Effector memory CD4-positive, alpha-beta T cell (primary cell): ENCODE measurements at places on chromosomes 7 and 10.
A peak's percentile ranks its signal among the peaks of the same experiment; 100 is the strongest.

GRCh38 chr7:125555916-125556315 lies 626.3 kb upstream of the POT1 start:
- no peak for DNase-seq

GRCh38 chr10:43347997-43348396 lies 23.4 kb upstream of the FXYD4 start:
- no peak for DNase-seq

DNA sequence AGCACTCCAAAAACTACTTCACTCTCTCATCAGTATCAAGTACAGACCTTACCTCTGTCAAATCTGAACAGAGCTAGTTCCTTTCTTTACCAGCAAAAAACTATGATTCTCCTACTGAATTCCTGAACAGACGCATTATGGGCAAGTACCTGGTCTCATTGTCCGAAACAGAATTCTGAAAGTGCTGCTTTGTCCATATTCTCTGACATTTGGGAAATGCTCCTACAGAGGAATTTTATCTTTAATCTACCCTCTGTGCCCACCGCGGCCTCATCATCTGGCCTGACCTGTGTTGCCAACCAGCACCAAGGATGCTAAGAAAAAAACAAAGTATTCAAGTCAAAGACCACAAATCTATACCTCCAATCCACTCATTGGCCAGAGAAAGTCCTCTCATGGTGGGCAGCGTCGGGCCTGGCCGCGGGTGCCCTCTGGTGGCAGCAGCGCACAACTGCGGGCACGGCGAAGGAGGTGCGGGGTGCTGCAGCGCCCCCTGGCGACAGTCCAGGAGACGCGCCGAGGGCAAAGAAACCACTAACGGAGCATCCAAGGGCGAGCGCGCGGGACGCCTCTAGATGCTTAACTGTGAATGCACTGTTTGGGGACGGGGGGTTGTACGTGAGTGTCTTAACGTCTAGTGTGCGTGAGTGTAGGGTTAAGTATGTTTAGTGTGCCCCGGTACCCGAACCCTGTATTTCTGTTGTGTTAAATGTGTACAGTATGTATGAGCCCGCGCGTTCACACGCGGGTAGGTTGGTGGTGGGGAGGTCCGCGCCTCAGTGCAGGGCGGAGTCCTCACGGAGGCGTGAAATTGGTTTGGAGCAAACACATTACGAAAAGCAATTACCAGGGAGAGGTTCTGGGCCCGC lies 5.0 kb upstream of the GBX1 start:
- peak; percentile 74 for DNase-seq

- DNase-seq = no peak
Observed at GRCh38 chr10:130363051-130363450, 226.9 kb downstream of the GLRX3 start.
